ENCODE measurements at places on chromosomes 4 and X. TPM values are rescaled to one million over a fixed set of nuclear protein-coding genes. Genes with fewer than 3 reads are reported as not detected.

Gene MAGIX
- 2.3 TPM for total RNA-seq

Gene ANOS1
- total RNA-seq: 0.20 TPM

Gene RTL9
- total RNA-seq: 0.09 TPM

Gene MAGEA2
- 0.27 TPM for total RNA-seq

Gene ETNPPL
- not detected for total RNA-seq

Gene HS3ST1
- total RNA-seq: 0.59 TPM

Gene GAB3
- total RNA-seq: 0.67 TPM

Gene S100P
- total RNA-seq: 54.2 TPM

Gene KCNIP4
- not detected for total RNA-seq

Gene UGT8
- total RNA-seq: 0.15 TPM

Gene CCNB3
- 0.53 TPM for total RNA-seq

Gene S100G
- not detected for total RNA-seq

Gene ZBTB49
- total RNA-seq: 2.3 TPM

Gene C1QTNF7
- not detected for total RNA-seq

Gene CXCL5
- total RNA-seq: 35.3 TPM

Gene UGT2B11
- total RNA-seq: not detected

Gene NSG1
- 9.4 TPM for total RNA-seq

Gene SSX2
- total RNA-seq: not detected

Gene SMR3A
- not detected for total RNA-seq

Gene CLNK
- total RNA-seq: not detected

Measured in A549 treated with Mapracorat at 1 μM for 4 hours (cell line).